ENCODE measurements at places on chromosomes 4 and X.

DNA sequence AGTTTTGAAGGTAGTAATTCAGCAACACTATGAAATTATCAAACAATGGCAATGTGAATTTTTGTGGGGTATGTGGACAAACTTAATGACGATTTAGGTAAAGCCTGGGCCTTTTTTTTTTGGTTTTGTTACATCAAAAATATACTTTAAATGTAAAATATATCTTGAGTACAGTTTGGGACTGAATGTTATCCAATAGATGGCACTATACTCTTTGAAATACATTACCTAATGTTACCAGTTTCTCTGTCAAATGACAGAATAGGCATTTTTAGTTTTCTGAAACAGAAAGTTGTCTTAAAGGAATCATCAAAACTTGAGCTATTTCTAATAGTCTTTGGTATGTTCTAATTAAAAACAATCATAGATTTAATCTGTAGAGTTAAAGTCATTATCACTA is 1651.9 kb downstream of the C4orf33 start:
- no peak for DNase-seq

GRCh38 chr4:42152507-42153504 is at the start of gene BEND4:
BEND4 (minus strand) TSS chr4:42152655; CDS start chr4:42152143, 512 bp downstream.
- DNase-seq, result peak; percentile 75

GRCh38 chr4:101265816-101266172 is 81.5 kb downstream of the PPP3CA start:
- no peak for DNase-seq

- DNase-seq, result no peak
Observed at GRCh38 chr4:335515-335914, 2.1 kb upstream of the ZNF141 start.

GRCh38 chr4:7166237-7166636 is 26.1 kb upstream of the SORCS2 start:
- DNase-seq, result no peak

- DNase-seq, result no peak
Observed at GRCh38 chrX:47651043-47651905, 911 bp upstream of the ELK1 start.

GRCh38 chr4:55819634-55820033 is at the start of gene EXOC1L:
EXOC1L (plus strand) TSS chr4:55819790; CDS start chr4:55820027, 237 bp downstream.
- DNase-seq, result no peak

DNA sequence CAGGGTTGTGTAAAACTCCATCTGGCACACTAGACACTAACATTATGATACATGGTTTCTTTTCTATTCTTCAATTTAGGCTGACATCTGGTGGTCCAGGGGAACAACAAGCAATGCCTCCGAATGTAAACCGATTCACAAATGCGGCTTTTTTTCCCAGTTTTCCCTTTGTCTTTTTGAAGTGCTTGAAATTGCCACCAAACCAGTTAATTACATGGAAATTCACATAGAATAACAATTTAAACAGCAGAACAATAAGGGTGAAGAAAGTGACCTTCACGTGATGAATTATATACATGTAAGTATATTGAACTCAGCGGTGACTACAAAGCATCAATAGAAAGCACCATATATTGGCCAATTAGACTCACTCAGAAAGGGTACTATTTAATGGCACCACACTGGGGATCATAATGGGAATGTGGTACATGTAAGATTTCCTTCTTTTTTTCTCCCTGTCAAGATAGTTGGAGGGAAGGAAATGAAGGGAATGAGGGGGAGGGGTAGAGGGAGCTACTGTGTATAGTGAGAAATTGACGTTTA is 103.9 kb downstream of the MMRN1 start:
- no peak for DNase-seq
